ENCODE measurements at places on chromosomes 1 and 21.

DNA sequence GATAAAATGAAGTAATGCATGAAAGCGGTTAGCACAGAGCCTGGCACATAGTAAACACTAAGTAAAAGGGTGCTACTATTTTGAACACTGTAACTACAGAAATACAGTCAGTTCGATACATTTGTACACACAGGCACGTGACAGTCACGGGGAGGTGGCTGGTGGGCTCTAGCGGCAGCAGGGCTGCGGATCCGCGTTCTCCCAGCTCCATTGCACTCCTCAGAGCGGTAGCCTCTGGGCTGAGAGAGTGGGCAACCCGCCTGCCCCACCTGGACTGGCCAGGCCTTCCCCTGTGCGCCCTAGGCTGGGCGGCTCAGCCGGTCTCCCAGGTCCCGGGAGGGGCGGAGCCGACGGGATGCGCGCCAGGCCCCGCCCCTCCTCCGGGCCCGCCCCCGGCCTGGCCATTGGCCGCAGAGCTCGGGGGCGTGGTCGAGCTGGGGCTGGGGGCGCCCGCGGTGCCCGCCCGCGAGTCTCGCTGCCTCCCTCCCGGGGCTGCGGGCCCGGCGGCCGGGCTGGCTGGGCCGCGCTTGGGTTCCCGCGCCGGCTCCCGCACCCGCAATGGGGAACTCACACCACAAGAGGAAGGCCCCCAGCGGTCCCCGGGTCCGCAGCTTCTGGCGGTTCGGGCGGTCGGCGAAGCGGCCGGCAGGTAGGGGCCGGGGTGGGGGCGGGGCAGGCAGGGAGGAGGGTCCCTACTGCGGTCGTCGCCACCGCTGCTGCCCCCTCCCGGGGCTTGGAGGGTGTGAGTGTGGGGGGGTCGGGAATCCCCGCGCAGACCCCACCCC lies 51.2 kb upstream of the SYNC start:
- no peak for DNase-seq

DNA sequence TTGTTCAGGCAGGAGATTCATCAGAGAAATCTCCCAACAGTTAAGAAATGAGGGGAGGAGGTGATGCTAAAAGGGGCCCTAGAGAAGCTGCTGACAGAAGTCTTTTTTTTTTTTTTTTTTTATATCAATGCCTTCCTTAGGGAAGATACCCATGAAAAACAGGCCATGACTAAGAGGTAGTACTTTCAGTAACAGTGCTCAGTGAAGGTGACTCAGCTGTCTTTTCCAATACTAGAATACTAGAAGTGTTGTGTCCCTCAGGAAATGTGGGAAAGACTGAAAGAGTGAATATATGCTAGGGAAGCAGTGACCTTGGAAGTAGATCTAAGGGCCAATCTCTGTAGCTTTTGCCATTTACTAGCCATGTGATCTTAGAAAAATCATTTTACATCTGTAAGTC lies 52.4 kb upstream of the SLFNL1 start:
- no peak for DNase-seq

DNA sequence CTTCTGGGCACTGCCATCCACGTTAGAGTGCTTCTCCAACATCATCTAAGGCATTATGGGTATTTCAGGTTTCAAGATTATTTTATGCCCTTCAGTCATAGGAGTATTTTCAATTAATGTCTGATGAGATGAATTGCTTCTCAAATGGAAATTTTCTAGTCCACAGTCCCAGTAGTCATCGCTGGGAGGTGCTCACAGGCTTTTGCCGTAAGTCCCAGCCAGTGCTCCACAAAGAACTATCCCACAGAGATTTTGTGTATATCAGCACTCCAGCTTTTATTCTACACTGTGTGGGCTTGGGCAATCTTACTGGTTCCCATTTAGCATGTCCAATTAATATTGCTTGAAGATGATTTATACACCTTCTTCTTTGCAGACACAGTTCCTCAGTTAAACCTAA lies 61.0 kb downstream of the SMYD2 start:
- DNase-seq: no peak

DNA sequence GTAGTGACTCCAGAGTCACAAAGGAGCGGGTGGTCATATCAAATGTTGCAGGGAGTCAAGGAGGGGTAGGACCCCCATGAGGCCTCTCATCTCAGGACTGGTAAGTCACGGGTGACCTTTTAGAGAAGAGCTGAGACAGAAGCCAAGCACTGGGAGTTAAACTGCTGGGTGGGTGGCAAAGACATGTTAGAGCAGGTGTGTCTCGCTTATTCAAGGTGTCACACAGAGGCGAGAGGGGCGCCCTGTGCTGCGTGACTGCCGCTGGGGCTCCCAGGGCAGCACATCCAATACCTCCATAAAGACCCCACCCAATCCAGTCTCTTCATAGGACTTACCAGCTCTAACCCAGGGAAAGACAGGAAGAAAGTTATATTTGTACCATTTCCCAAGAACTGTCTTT lies 15.2 kb downstream of the CASQ2 start:
- no peak for DNase-seq

DNA sequence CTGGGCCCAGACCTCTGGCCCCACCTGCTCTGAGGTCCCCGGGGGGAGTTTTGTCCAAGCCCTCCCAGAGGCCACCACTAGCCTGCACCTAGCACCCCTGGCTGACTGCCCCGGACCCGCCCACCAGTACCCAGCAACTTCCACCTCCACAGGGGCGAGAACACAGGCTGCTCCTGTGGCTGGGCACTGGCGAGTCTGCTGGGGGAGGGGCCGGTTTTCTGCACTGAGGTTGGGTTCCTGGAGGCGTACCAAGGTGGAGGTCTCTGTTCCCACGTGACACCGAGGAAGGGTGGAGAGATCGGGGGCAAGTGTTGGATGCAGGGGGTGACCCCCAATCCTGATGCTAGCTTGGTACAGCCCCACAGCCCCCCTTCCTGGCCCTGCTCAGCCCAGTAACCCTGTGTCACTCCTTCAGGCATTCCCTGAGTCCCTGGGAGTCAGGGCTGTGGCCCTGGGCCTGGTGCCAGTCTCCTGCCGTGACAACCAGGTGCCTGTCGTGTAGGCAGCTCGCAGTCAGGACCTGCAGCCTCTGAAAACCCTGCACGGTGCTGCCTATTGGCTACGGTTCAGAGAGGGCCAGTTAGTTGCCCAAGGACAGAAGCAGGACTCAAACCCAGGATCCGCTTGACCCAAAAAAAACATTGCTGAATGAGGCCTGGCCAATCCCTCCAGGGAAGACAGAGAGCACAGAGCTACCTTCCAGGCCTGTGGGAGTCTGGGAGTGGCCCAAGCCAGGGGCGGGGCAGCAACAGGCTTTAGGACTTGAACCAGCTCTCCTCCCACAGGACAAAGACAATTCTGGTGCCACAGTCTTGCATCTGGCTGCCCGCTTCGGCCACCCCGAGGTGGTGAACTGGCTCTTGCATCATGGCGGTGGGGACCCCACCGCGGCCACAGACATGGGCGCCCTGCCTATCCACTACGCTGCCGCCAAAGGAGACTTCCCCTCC lies 3.1 kb downstream of the ESPN start:
- no peak for DNase-seq

DNA sequence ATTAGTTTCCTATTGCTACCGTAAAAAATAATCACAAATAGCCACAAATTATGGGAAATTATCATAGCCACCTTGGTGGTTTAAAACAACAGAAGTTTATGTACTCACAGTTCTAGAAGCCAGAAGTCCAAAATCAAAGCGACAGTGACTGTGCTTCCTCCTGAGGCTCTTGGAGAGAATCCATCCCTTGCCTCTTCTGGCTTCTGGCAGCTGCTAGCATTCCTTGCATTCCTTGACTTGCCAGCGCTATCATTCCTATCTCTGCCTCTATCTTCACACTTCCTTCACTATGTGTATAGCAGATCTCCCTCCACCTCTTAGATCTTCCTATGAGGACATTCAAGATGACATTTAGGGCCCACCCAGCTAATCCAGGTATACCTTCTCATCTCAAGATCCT lies 180.1 kb upstream of the USP25 start:
- no peak for DNase-seq

DNA sequence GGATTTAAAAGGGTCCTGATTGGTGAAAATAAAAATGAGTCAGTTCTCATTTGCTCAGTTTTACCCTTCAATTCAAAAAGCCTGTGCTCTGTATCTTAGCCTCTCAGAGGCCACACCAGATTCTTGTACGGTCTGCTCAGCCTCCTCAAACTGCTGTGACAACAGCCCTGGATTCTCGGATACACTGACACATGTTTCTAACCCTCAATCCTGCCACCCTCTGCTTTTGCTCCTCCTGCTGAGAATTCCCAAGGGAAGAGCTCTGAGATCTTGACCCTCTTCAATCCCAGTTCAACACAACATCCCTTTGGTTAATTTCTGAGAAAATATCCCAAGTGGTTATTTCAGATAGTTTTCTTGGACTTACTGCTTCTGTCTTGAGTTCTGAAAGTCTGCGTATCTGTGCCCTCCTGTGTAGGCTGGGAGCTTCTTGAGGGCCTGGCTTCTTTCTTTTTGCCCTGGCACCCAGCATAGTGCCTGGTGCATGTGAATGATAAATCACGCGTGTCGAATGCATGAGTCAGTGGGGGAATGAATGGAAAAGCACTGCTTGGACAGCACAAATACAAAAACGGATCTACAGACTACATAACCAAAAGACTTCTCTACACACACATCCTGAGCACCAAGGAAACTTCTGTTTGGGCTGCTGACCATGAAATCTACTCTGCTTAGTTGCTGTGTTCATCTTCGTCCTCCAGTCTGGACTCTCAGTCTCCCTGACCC lies 24.5 kb downstream of the IRF2BP2 start:
- no peak for DNase-seq

DNA sequence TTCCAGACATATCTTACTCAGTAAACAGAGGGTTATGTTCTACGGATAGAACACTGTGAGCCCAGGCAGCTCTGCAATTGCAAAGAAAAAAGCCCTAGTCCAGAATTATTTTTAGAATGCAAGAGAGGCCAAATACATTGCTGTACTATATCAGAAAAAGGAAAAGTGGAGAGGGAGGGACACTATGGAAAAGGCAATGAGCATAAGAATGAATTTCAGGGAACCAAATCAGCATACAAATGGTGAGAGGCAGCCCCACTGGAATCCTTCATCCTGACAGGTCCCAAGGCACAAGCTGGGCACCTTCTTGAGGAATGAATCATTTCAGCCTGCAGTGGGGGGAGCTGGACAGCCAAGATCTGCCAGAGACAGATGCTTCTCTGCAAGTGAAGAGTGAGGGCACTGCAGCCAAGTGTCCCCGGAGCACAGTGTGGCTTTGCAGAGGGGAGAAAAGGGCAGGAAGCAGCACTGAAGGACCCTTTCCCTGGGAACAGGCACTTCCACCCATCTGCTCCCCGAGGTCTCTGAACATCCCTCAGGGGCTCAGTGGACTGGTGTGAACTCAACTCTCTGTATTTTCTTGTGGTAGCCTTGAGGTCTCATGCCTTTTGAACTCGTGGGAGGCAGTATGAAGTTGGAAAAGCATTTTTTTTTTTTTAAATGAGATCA lies 115.6 kb downstream of the XCL2 start:
- no peak for DNase-seq
